ENCODE measurements at places on chromosomes 5 and 9. TPM values are rescaled to one million over a fixed set of nuclear protein-coding genes. Genes with fewer than 3 reads are reported as not detected.

DNA sequence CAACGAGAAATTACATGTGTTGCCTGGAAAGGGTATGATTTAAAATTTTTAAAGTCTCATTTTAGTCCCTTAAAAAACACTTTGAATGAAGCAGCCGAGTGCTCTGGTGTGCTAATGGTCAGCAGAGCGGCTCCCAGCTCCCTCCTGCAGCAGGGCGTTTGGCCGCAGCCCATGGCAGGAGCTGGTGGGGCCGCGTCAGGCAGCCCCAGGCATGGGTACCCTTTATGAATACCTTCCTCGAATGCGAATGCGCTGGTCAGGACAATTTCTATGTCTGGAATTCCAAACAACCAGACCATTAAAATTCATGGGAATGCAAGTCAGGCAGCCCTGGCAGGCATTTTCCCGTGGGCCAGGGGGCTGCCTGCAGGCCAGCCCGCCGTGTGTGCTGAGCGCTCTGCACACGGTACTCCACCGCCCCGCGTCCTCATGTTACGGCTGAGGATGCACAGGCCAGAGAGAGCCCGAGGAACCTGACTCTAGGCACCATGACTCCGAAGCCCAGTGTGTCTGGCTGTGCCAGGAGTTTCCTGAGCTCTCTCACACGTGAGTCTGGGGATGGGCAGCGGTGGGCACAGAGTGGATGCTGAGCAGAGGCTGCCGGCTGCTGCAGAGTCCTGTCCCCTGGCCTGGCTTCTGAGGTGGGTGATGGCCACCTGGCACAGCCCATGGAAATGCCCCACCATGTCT is 123.7 kb downstream of the WNK2 start:
- H3K4me1 ChIP-seq, result peaks cover 1% of the 10 kb centered on the region
- no peaks in the 10 kb centered on the region for H3K27me3 ChIP-seq
- no peak overlapping the region for H3K27ac ChIP-seq
- H3K36me3 ChIP-seq, result peaks cover 8% of the 10 kb centered on the region
- peak; percentile 49 for DNase-seq

DNA sequence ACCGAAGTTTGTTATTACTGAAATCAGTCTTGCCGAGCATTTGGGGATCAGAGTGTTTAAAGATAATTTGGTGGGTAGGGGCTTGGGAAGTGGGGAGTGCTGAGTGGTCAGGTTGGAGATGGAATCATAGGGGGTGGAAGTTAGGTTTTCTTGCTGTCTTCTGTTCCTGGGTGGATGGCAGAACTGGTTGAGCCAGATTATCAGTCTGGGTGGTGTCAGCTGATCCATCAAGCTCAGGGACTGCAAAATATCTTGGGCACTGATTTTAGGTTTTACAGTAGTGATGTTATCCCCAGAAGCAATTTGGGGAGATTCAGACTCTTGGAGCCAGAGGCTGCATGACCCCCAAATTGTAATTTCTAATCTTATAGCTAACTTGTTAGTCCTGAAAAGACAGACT is 5.4 kb upstream of the ANKRD31 start:
- H3K27ac ChIP-seq, result peak overlapping the region; percentile 93
- no peaks in the 10 kb centered on the region for H3K27me3 ChIP-seq
- no peak for DNase-seq
- H3K36me3 ChIP-seq, result no peaks in the 10 kb centered on the region
- peaks cover 6% of the 10 kb centered on the region for H3K4me1 ChIP-seq

- no peaks in the 10 kb centered on the region for H3K4me1 ChIP-seq
- DNase-seq, result no peak
- no peak overlapping the region for H3K4me3 ChIP-seq
- no peaks in the 10 kb centered on the region for H3K27me3 ChIP-seq
- no peak overlapping the region for H3K27ac ChIP-seq
These were observed 35.4 kb downstream of the ITGA2 start for GRCh38 chr5:53024535-53024934.

Gene PLAC8L1
- 0.95 TPM for total RNA-seq

Gene SLC25A2
- 0.92 TPM for total RNA-seq

Gene MOB3B
- total RNA-seq, result 27.5 TPM

Gene C9orf153
- not detected for total RNA-seq

Gene RPL37
- total RNA-seq, result 1,654 TPM
